Occipital lobe (tissue), 3 donors: ENCODE measurements at places on chromosomes 5 and 9.

DNA sequence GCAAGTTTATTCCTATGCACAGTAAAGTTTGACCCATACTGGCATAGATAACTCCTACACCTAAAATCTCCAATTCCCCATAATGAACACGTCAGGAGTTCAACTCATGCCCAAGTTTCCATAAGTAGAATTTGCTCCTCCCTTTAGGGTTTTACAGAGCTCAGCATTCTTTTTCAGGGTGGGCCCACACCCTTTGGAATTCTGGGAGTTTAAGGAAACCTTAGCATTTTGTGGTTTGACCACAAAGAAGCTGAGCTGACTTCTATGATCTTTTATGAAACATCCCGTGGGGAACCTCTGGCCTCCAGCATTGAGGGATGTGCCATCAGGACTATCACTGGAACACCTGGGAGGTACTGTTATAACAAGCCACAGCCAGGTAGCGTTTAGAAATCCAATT lies 220.6 kb upstream of the MAP3K1 start:
- no peak for DNase-seq

- DNase-seq: no peak
These were observed 8.9 kb upstream of the CER1 start for GRCh38 chr9:14731294-14731981.

GRCh38 chr5:83957188-83957587 lies 236.5 kb upstream of the HAPLN1 start:
- no peak for DNase-seq

DNA sequence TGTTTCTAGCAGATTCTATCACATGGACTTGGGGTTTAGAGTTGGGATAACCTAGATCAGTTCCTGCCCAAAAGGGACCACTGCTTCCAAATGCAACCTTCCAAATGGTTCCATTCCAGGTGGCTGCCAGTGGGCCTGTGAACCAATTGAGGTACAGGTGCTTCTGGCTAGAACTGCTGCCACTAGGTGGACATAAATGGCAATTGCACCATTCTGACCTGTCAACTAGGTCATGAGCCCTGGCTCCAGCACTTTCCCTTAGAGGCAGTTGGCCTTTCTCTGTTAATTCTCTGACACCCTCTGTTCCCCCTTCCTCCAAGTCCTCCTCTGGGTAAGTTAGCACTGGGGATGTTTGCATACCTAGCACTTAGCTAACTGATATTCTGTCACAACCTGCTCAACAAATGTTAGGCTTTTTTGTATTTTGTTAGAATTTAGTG lies 16.6 kb upstream of the HEMGN start:
- no peak for DNase-seq

DNA sequence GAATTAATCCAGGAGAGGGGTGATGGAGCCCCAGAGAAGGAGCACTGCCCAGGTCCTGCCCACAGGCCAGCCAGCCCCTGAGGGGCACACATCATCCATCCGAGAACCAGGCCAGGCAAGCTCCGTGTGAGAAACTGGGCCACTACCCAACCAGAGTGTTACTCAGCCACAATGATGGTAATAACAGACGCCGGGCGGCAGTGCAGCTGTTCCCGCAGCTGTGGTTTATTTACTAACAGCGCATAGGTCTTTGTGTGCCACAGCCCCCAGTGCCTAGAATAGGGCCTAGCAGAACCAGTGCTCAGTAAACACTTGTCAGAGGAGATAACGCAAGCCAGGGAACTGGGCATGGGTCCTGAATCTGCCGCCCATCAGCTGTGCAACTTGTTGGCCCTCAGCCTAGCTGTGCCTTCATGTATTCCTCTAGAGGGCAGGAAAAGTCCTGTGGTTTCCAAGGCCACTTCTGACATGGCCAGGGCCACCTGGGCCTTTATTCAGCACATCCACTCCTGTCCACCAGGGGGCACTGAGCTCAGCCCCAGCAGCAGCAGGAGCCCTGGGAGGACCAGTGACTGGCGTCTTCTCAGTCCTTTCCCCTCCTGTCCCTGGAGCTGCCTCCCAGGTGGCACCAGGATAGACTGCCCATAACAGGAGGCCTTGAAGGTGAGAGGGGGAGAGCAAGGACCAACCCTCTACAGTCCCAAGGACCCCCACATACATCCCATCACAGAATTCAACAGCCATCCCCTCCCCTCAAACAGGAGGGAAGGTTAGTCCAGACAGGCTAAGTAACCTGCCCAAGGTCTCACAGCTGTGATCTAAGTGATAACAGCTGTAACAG lies 2.1 kb downstream of the MXD3 start:
- DNase-seq: no peak
